Activated CD4-positive, alpha-beta T cell treated with anti-CD3 and anti-CD28 coated beads, Interleukin-10, Interleukin-2, amounts not matched to agents 100 ng/mL and 50 ng/mL, durations not matched to agents 16 hours and 8 hours (primary cell): ENCODE measurements at places on chromosomes 1 and 21.
A peak's percentile ranks its signal among the peaks of the same experiment; 100 is the strongest.

DNA sequence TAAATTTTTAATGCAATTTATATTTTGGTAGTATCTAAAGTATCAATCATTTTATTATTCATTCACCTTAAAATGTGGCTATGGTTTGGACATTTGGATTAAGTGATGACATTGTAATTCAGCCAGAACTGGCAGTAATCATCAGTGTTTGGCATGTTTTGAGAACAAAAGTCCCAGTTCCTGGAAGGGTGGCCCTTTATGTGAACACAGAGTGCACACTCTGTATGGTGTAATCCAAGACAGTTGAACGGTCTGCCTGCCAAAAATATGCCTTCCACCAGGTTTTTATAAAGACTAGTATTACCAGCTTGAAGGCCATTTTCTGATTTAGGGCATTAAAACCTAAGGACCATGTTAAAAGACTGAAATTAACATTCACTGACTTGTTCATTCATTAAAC is 448.7 kb downstream of the LTN1 start:
- DNase-seq: no peak

DNA sequence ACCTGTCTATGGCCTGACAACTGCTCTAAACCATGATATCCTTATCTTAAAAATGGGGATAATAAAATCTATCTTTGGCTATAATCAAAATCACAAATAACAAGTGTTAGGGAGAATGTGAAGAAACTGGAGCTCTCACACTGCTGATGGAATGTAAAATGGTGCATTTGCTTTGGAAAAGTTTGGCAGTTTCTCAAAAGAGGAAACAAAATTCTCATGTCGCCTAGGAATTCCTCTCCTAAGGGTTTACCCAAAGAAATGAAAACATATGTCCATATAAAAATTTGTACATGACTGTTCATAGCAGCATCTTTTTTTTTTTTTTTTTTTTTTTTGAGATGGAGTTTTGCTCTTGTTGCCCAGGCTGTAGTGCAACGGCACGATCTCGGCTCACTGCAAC is 64.3 kb downstream of the ZNF281 start:
- DNase-seq: no peak

- DNase-seq: no peak
These were observed 33.2 kb downstream of the KCNK1 start for GRCh38 chr1:233647073-233647472.

DNA sequence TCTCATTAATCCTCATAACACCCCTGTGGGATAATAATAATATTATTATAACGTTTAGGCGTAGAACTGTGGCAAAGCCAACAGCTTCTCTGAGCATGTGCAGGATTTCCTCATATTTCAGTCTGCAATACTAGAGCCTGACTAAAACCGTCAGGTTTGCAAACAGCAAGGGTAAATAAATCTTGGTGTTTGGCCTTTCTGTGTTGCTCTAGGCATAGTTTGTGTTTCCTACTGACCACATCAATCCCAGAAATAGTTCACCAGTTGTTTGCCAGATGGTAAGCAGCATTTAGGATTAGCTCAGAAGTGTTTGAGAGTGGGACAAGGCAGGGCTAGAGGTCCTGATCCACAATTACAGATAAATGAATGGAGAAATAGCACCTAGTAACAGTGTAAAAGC is 2.8 kb upstream of the KCNA3 start:
- DNase-seq: no peak

- DNase-seq: peak; percentile 31
These were observed 2.5 kb downstream of the SHISAL2A start for GRCh38 chr1:52635321-52636089.
